Activated CD4-positive, alpha-beta memory T cell treated with anti-CD3 and anti-CD28 coated beads, Interleukin-2, amount 10 ng/mL, durations not matched to agents 7 days and 5 days (primary cell): ENCODE measurements at places on chromosomes 2 and 18. TPM values are rescaled to one million over a fixed set of nuclear protein-coding genes. Genes with fewer than 3 reads are reported as not detected.

CCBE1 gene
- total RNA-seq, result not detected

FBXO41 gene
- total RNA-seq, result 12.0 TPM

POTEI gene
- not detected for total RNA-seq

OTOS gene
- total RNA-seq, result not detected
